ENCODE measurements at places on chromosomes 7 and 10.

DNA sequence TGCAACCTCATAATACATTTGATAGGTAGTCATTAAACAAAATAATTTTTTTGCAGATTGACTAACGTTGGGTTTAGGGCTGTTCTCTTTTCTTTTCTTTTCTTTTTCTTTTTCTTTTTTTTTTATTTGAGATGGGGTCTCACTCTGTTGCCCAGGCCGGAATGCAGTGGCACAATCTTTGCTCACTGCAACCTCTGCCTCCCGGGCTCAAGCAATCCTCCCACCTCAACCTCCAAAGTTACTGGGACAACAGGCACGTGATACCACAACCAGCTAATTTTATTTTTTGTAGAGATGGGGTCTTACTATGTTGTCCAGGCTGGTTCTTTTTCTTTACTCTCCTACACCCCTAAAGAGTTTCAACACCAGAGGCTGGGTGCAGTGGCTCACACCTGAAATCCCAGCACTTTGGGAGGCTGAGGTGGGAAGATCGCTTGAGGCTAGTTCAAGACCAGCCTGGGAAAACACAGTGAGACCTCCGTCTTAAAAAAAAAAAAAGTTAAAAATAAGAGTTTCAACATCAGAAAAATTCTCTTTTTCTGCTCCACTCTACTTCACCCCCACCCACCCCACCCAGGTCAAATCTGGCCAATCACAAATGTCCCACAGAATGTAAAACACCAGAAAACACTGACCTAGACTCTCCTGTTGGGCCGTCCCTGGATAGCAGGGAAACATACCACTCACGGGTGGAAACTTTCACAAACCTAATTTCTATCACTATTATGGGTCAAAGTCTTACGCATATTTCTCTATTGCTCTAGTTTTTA is 3.0 kb downstream of the HIP1 start:
- DNase-seq: no peak

- DNase-seq: no peak
Measured at GRCh38 chr7:90777886-90778285, 181.8 kb downstream of the CDK14 start.

DNA sequence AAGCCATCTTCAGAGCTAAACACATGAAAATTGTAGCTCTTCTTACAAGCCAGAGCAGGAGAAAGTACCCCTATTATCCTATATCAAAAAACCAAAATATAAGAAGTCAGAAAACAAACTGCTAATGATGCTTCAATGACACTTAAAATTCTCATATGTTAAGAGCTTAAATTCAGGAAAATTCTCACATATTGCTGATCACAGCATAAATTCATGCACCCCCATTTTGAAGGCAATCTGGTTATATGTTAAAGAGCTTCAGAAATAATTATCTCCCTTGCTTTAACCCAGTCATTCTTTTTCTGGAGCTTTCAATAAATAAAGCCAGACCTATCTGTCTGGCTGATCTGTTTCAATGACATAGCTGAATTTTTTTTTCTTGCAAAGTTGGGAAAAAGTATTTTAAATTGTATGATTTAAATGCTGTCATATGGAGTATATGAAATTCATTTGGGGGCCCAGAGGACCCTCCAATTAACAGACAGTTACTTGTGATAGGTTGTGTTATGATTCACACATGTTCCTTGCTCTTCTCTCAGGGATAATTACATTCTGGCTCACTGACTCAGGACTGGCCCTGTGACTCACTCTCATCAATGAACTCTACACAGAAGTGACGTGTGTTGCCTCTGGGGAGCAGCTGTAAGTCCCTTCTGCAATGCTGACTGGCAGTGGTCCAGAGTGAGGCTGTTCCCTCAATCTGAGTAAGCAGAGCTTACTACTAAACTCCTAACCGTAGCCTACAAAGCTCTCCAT is 85.2 kb downstream of the HGF start:
- DNase-seq: peak; percentile 100

- peak; percentile 51 for DNase-seq
Measured at GRCh38 chr7:106767498-106768323, 97.4 kb upstream of the PIK3CG start.

GRCh38 chr10:118751265-118751664 is 3.5 kb downstream of the CACUL1 start:
- DNase-seq: no peak

- DNase-seq: peak; percentile 68
Measured at GRCh38 chr10:24690961-24691512, 32.6 kb downstream of the ARHGAP21 start.

- DNase-seq: no peak
Measured at GRCh38 chr10:50387007-50387731, 135.9 kb upstream of the ASAH2 start.

GRCh38 chr7:11620406-11621253 is 211.4 kb downstream of the THSD7A start:
- no peak for DNase-seq
